ENCODE measurements at places on chromosomes 3 and 15.

GRCh38 chr15:75063889-75064288, 40.5 kb downstream of the PPCDC start:
- no peak for DNase-seq

DNA sequence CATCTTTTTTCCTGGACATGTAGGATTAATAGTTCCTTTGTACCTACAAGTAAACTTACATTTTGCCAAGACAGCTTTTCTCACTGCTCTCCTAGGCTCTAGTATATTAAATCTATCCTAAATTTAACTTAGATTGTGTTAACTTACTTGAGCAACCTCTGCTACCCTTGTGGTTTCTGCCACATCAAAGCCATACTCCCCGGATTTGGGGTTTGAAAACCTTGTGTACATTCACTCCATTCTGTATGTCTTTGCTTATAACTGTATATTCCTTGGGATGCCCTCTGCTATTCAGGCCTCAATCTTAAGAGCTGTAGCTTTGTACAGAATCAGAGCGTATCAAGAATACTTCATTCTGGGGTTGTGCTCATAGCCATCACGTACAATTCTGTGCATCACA, 60.4 kb downstream of the ARIH1 start:
- no peak for DNase-seq

- peak; percentile 87 for DNase-seq
These were observed 1.3 kb downstream of the DNAH1 start for GRCh38 chr3:52317208-52318000.

DNA sequence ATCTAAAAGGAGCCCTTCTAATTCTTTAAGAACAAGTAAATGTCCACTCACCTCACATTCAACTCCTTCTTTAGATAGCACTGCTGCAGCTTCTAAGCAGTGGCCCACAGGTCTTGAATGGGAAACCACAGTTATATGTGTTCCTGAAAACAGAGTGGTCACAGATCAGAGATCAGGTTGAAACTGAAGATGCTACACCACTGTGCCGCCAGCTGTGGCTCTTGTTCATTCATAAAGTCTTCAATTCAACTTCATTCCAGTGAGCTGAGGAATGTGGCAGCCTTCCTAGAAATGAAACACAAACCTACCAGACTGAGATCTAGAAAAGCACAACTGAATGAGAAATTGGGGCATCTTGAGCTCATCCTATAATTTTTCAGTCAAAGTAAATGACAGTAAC, 4.0 kb downstream of the PDHB start:
- DNase-seq = no peak

DNA sequence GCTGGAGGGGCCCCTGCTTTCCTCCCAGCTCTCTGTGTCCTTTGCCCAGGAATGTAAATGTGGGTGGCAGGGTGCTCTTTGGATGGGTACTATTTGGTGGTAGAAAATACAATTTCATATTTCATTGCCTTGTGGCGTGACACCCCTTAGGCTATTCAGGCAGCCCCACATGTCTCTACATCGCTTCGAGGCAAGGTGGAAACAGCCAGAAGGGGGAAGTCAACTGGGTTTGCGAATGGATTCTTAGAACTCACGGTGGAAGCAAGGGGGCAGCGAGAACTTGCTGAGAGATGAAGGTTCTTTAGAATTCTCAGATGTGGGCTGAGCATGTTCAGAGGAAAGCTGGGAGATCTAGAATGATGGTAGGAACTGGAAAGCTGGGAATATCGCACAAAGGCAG, 25.3 kb downstream of the PLA2G4D start:
- DNase-seq = no peak

GRCh38 chr3:30012941-30013543, 593.4 kb upstream of the TGFBR2 start:
- peak; percentile 40 for DNase-seq

- no peak for DNase-seq
These were observed 62.6 kb upstream of the SCN10A start for GRCh38 chr3:38878646-38879045.

DNA sequence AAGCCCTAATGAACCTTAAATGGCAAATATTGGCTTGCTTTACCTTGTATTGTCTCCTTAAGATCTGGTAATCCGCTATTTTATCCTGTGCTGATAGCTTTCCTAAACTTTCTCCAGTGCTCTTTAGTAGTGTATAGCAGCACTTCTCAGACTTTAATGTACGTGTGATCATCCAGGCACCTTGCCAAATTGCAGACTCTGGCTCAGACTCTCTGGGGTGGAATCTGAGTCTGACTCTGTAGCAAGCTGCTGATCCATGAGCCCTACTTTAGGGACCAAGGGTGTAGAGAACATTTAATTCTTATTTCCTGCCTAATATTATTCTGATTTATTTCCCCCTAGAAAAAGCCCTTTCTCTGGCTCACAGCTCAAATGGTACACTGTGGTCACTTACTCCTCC, 518.8 kb upstream of the ZNF385D start:
- DNase-seq = no peak

GRCh38 chr3:29319262-29319661, 38.4 kb downstream of the RBMS3 start:
- no peak for DNase-seq

GRCh38 chr15:90512981-90513380, 16.7 kb upstream of the CRTC3 start:
- no peak for DNase-seq

GRCh38 chr15:95265419-95265997, 1034.1 kb downstream of the MCTP2 start:
- no peak for DNase-seq

GRCh38 chr3:133845127-133845526, 39.5 kb downstream of the SRPRB start:
- DNase-seq = no peak

DNA sequence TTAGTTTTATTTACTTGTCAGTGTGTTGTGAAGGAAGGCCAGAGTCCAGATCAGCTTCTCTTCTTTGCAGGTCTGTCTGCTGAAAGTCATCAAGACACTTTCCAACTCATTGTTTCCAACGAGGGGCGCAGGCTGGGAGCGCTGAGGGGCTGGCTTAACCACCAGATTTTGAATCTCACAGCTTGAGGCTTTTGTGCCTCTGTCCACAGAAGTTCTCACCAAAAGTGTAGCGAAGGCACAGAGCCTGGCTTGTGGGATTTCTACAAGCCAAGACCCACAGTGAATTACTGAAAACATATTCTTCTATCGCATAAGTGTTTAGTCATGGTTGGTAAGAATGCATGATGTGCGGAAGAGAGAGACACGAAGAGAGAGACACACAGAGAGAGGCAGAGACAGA, 35.2 kb downstream of the BHLHE40 start:
- no peak for DNase-seq

- DNase-seq = no peak
These were observed 92.1 kb upstream of the UBE2E1 start for GRCh38 chr3:23713641-23714040.

- no peak for DNase-seq
These were observed 207.0 kb upstream of the NR2E3 start for GRCh38 chr15:71603379-71603778.

DNA sequence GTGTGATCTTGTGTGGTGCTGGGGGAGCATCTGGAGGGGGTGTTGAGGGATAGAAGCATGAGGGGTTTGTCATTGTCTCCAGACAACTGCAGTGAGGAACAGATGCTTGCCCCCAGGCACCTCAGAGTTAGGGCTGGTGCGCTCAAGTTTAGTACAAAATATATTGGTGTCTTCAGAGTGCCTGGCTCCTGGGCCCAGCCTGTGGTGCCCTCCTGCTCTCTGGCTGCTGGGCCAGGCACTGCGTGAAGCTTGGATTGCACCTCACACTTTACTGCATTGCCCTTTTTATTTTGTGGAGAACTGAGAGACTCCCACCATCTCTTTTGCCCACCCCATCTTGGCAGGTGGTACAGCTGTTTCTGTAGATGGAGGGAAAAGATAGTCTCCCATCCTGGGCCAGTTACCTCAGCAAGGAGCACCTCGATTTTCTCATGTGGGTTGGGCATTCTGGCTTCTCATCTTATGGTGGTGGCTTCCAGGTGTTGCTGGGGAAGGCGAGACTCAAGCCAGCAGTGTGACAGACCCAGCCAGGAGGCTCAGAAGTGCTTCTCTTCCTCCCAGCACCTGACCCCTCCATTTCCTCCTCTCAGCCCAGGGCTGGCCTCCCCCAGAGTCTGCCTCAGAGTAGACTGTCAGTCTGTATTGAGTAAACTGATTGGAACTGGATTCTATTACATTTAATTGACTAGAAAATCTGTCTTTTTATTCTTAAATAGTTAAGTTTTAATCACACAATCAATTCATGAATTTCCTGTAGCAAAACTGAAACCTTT, 140.5 kb downstream of the DNAJB8 start:
- no peak for DNase-seq

DNA sequence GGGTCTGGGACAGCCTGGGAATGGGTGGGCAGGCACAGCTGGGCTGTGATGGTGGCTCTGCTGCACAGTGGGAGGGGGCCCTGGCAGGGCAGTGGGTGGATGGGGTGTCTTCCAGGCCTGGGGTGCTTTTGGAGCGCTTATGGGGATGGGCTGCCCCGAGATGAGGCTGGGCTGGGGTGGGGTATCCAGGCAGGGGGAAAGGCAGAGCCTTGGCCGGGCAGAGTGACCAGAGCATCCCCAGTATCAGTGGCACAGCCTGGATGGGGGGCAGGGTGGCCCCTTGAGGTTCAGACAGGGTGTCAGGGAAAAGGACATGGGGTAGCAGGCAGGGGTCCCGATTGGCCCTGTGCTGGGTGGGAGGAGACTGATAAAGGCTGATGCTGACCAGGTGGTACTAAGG, 26.6 kb downstream of the HDAC11 start:
- no peak for DNase-seq

DNA sequence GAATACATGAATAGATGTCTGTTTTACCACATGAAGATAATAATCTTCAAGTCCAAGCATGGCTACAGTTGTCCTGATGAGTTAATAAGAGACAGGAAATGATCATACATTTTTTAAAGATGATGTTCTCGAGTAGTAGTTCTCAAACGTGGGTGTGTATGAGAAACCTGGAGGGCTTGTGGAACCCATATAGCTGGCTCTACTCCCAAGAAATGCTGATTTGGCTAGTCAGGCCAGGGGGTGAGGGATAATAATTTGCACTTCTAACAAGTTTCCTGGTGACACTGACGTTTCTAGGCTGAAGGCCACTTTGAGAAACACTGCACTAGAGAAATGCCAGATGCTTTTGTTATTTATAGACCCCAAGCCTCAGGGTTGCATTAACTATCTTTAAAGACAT, 37.0 kb downstream of the ROPN1B start:
- DNase-seq = no peak

DNA sequence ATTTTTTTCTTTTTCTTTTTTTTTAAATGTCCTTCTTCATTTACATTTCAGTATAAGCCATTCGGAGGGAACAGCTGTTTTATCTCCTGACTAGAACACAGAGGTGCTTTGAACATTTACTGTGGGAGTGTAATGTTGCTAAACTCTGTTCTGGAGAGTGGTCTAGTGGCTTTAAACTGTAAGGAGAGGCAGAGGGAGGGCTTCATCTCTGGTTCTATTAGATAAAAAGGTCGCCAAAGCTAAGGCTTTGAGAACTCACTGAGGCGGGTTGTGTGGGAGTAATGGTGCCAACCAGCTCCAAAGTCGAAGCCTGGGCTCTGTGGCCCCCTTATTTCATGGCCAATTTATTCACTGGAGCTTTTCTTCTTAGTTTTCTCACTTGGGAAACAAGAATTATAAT, 133.2 kb downstream of the ANXA2 start:
- DNase-seq = no peak

- DNase-seq = no peak
These were observed 289.2 kb upstream of the LYSMD4 start for GRCh38 chr15:100022391-100022790.

- DNase-seq = no peak
These were observed 57.5 kb upstream of the TRPM1 start for GRCh38 chr15:31158858-31159569.

GRCh38 chr15:65516997-65517865, at the start of gene DPP8:
Gene DPP8, minus strand, starts transcription at chr15:65517689. Its CDS starts 5,136 bp downstream, at chr15:65512553.
- DNase-seq = peak; percentile 98

- DNase-seq = no peak
These were observed 37.1 kb downstream of the ZIC4 start for GRCh38 chr3:147369231-147369630.

GRCh38 chr3:19348941-19349564, 200.7 kb downstream of the KCNH8 start:
- no peak for DNase-seq

DNA sequence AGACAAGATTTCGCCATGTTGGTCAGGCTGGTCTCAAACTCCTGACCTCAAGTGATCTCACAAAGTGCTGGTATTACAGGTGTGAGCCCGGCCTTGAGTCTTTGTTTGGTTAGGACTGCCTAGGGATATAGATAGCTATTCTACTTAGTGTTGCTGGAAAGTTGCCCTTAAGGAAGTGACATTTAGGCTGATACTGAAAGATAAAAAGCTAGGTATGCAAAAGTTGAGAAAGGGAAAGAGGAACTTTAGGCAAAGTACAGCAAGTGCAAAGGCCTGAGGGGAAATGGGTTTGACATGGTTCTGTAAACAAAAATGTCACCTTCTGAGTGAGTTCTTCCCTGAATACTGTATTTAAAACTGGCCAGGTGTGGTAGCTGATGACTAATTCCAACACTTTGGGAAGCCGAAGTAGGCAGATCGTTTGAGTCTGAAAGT, 111.5 kb downstream of the ZNF609 start:
- no peak for DNase-seq

DNA sequence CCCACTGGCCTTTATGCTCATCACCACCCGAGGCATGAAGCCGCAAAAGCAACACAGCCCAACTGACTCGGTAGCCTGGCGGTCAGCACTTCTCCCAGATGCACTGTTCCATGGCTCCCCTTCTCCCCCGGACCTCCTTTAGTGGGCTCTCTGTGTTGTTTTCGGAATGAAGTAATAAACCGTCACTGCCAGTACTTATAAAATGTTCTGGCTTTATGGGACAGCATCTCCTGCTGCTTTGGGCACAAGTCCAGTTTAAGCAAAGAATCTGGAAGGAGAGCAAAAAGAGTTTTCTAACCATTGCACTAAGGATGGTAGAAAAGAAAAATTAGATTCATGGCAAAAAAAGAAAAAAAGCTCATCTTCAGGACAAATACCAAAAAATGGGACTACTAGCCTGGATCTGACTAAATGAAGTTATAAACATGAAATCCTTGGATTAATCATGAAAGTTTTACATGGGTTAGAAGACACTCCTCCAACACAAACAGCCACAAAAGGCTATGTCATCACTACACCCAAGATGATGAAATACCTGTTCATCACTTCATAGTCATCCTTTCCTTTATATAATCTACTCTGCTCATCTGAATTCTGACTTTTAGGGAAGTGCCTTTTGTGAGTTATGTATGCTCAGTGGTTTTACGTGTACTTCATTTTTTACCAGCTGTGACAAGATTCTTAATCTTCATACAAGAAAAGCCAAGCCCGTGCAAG, 89.5 kb upstream of the UBE2E2 start:
- DNase-seq = no peak

DNA sequence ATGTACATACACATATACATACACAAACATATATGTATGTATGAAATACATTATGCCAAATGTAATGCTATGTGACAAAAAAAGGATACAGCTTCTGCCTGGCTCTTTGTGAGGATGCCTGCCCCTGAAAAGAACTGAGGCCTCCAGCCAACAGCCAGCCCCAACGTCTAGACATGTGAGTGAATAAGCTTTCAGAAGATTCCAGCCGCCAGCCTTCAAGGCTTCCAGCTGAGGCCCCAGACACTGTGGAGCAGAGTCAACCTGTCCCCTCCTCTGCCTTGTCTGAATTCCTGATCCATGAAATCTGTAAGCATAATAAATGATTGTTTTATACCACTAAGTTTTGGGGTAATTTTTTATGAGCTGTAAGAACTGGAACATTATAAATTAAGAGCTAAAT, 24.7 kb downstream of the GXYLT2 start:
- no peak for DNase-seq

Data from SHP77 (cell line).